ENCODE measurements at places on chromosomes 12 and 14.

DNA sequence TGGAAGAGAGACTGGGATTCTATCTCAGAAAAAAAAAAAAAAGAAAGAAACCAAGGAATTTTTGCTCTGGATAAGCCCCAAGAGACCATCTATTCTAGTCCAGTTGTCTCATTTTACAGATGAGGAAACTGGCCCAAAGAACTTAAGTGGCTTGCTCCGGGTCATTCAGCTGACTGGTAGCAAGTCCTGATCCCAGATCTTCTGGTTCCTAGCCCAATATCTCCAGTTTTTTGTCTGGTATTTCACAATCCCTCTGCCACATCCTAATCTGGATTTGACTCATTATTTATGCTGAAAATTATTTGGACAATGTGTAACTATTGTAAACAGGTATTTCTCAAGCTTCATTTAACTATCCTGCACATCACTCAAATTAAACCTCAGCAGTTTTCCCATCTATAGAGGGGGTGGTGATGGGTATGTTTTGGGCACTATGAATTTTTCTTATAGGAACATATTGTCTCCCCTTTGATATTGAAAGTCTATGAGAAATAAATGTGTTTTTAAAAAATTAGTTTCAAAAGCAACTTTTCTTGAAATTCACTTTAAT lies 43.4 kb downstream of the PPP2R5E start:
- DNase-seq = no peak

- DNase-seq = no peak
Observed at GRCh38 chr14:74879427-74880182, 2.1 kb upstream of the DLST start.

DNA sequence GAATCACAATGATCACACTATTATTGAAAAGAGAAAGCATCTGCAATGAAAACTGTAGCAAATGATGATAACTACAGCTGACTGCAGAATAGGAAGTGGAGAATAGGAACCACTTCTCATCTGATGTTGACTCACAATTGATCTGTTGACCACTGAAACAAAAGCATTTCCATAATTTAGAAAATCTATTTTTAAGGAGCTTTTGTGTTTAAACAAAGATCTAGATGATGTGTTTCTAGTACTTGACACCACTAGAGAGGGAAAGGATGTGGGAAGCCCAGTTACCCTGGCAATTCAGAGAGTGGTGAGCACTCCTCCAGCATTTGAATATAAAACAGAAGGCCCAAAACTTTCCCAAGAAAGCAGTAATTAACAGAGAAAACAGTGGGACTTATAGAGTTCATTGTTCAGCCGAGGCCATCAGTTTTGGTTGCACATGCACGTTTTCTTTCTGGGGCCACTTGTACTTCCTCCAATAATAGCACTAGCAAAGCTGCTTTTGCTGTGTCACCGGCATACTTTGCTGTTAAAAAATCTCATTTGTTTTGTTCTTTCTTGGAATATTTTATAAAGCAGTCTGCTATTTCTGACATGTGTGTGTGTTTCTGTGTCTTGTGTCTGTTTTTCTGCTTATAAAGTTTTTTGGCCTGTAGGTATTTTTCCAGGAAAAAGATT lies 76.1 kb upstream of the HECTD1 start:
- no peak for DNase-seq

DNA sequence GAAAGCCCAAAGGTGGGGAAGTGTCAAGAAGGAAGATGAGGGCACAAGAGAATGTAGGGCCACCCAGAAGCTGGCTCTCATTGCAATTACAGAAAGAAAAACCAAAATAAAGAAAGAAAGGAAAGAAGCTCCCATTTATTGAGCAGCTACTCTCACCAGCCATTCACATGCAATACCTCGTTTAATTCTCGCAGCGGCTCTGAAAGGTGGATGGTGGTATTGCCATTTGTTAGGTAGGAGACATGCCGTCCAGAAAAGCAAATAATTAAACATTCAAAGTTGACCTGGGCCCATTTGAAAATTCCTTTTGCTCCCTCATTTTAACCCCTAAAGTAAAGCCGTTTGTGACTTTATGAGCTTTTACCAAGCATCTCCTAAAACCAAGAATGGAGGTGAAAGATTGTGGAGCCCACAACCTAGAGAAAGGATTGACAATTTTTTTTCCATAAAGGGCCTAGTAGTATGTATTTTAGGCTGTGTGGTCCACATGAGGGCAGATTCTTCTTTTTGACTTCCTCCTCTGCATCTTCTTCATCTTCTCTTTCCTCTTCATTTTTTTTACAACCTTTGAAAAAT lies 5.3 kb downstream of the SERPINA3 start:
- no peak for DNase-seq

DNA sequence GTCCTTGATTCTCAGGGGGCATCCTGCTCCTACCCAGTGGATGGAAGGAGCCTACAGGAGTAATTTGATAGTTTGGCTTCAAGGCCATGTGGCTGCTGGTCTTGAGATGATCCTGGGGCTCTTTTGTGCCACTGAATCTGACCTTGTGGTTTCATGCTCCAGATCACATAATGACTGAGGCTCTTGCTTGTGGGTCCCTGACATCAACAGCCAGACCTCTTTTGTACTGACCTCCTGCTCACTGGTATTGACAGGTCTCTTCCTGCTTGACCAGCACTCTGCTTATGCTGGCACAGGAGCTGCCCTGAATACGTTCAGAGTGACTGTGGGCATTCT lies 23.2 kb upstream of the JPH4 start:
- DNase-seq = no peak

GRCh38 chr14:63938198-63939005 lies 85.6 kb downstream of the SYNE2 start:
- DNase-seq = no peak

GRCh38 chr14:54253195-54253947 lies 143.4 kb upstream of the CDKN3 start:
- no peak for DNase-seq

DNA sequence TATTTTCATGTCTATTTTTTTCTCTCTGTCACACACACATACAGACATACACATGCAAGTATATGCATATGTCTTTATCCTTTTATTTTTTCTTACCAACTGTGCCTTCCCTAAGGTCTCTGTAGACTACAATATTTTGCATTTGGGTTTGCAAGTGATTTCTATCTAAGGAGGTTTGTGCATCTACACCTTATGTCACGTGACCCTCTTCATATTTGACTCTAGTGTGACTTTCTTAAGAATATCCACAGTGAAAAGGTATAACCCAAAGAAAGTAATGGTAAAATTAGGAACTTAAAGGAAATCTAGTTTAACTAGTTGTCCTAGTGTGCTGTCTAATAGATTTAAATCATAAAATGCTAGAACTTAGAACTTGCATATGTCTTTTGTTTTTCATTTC lies 298.8 kb upstream of the LRIG3 start:
- DNase-seq = no peak

- DNase-seq = no peak
Observed at GRCh38 chr14:71328183-71328582, 420.9 kb downstream of the PCNX1 start.

GRCh38 chr14:75803765-75804164 lies 142.7 kb downstream of the TTLL5 start:
- no peak for DNase-seq

- DNase-seq = no peak
Observed at GRCh38 chr14:92538412-92538985, 24.9 kb downstream of the RIN3 start.

DNA sequence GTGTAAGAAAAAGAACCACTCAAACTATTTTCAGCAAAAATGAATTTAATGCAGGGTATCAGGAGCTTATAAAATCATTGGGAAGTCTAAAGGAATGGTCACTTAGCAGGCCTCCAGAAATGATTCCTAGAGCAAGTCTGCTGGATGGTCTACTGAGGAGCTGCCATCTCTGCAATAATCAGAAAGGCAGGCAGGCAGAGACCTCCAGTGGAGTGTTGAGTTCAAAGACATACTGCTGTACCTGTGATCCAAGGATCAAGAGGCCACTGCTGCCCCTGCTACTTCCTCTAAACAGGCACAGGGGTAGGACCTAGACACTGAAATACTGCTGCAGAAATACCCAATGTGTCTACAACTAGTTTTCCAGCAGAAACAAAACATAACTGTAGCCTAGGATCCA lies 14.5 kb upstream of the KICS2 start:
- DNase-seq = no peak

- peak; percentile 47 for DNase-seq
Observed at GRCh38 chr12:106031761-106032622, 106.8 kb downstream of the NUAK1 start.

All from HuH-7 (cell line).